ENCODE measurements at places on chromosomes 13 and 19. TPM values are rescaled to one million over a fixed set of nuclear protein-coding genes. Genes with fewer than 3 reads are reported as not detected.

GRCh38 chr13:35771898-35772297, 295.4 kb upstream of the MAB21L1 start:
- no peak for DNase-seq

- DNase-seq = no peak
Observed at GRCh38 chr13:91572944-91573598, 174.7 kb downstream of the GPC5 start.

- DNase-seq = no peak
Observed at GRCh38 chr13:63517371-63517770, 2101.7 kb upstream of the PCDH20 start.

DNA sequence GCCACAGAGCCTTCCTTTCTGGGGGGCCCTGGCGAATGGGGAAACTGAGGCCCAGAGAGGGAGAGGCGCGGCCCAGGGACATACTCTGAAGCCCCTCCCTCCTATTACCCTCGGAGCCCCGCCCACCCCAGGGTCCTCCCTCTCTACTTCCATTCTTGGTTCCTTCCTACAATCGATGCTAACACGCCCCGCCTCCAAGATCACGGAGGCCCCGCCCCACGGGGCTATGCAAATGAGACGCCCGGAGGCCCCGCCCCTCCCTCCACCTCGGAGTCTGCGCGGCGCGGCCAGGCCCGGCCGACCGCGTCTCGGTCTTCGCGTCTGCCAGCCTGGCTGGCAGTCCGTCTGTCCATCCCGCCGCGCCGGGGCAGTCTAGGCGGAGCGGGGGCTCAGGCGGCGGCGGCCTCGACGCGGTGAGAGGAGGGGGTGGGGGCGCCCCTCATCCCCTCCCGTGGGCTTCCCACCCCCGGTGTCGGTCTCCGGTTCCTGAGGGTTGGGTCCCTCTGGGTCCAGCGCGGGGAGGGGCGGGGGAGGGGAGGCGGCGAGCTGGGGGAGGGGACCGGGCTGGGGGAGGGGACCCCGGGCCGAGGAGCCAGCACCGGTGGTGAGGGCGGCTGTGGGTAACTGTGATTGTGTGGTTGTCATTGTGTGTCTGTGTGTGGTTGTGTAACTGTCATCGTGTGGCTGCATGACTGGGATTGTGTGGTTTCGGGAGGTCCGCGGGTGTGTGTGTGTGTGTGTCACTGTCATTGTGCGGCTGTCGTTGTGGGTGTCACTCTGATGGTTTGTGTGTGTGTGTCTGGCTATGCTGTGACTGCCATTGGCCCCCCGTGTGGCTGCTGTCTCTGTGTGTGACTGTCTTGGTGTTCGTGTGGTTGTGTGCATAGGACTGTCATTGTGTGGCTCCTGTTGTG, at the start of gene PLPPR2:
Gene PLPPR2, plus strand, starts transcription at position 273 of the 914 bp plus-strand sequence. CDS start 2,242 bp downstream, outside the sequence.
- peak; percentile 95 for DNase-seq

The RPL21 gene
- total RNA-seq = 745 TPM

The IGFL1 gene
- total RNA-seq = not detected

The SEMA6B gene
- total RNA-seq = 2.8 TPM

The NKG7 gene
- 1.5 TPM for total RNA-seq

Measured in left colon (tissue), 2 donors.